NCI-H1417 (cell line): ENCODE measurements at places on chromosomes 1 and 21.

- no peak for DNase-seq
These were observed 172.1 kb downstream of the CAMTA1 start for GRCh38 chr1:6957341-6957740.

GRCh38 chr21:31733551-31734149 lies 1.7 kb upstream of the SCAF4 start:
- DNase-seq: no peak

DNA sequence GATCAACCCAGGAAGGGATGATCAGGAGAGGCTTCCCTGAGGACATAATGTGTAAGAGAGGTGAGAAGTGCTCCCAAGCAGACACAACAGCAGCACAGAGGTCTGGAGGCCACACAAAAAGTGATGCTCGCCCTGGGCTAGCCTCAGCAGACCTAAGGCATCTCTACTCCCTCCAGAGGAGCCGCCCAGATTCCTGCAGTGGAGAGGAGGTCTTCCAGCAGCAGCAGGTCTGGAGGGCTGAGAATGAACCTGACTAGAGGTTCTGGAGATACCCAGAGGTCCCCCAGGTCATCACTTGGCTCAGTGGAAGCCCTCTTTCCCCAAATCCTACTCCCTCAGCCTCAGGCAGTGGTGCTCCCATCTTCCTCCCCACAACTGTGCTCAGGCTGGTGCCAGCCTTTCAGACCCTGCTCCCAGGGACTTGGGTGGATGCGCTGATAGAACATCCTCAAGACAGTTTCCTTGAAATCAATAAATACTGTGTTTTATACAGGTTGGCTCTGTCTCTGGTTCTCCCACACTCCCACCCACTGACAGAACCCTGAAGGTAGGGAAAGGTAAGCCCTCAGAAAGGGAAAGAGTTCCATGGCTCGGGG lies 5.0 kb downstream of the GJB3 start:
- DNase-seq: no peak

GRCh38 chr1:91015794-91016550 lies 5.9 kb downstream of the ZNF644 start:
- DNase-seq: peak; percentile 7

- DNase-seq: peak; percentile 55
These were observed 125.7 kb upstream of the CXADR start for GRCh38 chr21:17387030-17387617.

GRCh38 chr21:36723371-36723881 lies 24.5 kb downstream of the SIM2 start:
- no peak for DNase-seq

GRCh38 chr1:93448292-93448982 lies 519 bp downstream of the FNBP1L start:
- DNase-seq: peak; percentile 85

GRCh38 chr21:39969691-39970364 lies 102.6 kb downstream of the PCP4 start:
- DNase-seq: no peak

- no peak for DNase-seq
These were observed 113.8 kb downstream of the CAMTA1 start for GRCh38 chr1:6898974-6899539.

- peak; percentile 61 for DNase-seq
These were observed 4.4 kb upstream of the BARHL2 start for GRCh38 chr1:90721210-90722194.

DNA sequence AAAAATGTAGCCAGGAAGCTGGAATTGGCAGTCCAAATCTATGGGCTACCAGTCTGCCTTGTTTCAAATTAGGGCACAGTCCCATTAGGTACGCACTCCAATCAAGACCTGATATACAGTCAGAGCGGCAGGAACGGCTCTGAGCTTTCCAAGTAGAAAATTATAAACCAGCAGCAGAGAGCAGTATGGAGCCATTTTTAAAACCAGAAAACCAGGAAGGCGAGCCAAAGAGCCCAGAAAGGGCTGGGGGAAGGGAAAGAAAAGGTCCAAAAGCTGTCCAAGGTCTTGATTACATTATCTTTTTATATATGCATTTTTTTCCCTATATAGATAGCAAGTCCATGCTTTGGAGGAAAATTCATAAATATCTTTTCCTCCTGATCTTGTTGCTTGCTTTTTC lies 719.0 kb downstream of the RWDD3 start:
- peak; percentile 68 for DNase-seq

GRCh38 chr1:46043458-46044017 lies 88.9 kb downstream of the PIK3R3 start:
- peak; percentile 17 for DNase-seq

GRCh38 chr1:84737590-84737989 lies 47.3 kb upstream of the SSX2IP start:
- DNase-seq: no peak

DNA sequence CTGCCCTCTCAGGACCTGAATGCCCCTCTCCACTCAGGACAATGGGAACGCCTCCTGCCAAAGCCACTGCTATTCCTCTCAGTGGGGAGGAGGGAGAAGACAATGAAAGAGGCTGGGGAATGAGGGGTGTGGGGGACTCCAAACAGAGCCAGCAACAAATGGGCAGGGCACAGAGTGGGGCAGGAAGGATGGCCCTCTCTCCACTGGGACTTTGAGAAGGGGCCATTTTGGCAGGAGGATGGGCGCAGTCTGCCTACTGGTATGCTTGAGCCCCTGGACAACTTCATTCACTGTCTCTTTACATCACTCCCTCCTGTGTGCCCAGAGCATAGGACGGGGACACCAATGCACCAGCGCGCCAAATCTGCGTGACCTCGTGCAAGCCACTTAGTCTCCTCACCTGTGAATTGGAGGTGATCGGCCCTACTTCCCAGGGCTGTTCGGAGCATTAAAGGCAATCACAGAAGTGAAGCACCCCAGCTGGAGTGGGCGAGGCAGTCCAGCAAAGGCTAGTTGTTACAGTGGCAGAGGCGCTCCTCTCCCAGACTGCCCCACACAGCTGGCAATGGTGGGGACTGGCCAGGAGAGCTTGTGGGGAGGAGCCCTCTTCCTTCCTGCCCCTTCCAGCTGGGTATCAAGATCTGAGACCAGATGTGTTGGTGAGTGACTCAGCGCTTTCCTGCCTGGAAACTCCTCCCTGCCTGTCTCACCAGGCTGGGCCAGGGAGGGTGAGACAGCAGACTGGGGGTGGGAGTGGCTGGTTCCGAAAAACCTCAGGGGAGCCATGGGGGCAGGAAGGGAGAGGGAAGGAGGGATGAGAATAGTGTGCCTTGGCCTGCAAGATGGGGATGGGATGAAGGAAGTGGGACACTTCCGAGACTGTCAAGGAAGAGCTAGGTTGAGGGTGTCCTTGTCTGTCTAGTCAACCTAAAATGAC lies 22.4 kb upstream of the SYNC start:
- DNase-seq: no peak

DNA sequence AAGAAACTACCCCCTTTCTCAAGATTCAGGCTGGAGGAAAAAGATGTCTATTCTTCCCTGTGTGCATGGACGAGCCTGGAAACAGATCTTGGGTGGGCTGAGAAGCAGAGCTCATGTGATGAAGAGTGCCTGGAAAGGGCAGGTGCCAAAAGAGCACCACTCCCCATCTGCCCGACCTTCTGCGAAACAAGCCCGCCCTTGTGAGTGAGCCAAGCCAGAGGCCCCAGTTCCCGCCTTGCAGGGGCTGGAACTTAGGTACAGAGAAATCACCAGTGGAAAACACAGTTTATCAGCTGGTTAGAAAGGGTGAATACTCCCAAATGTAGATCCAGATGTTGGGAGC lies 26.7 kb upstream of the A3GALT2 start:
- no peak for DNase-seq

- no peak for DNase-seq
These were observed at the start of gene C1QTNF12 for GRCh38 chr1:1246577-1247340. Gene C1QTNF12 (minus strand): TSS chr1:1246722. CDS start chr1:1246690, 32 bp downstream.

GRCh38 chr1:201422436-201423030 lies 1.0 kb upstream of the TNNI1 start:
- no peak for DNase-seq

DNA sequence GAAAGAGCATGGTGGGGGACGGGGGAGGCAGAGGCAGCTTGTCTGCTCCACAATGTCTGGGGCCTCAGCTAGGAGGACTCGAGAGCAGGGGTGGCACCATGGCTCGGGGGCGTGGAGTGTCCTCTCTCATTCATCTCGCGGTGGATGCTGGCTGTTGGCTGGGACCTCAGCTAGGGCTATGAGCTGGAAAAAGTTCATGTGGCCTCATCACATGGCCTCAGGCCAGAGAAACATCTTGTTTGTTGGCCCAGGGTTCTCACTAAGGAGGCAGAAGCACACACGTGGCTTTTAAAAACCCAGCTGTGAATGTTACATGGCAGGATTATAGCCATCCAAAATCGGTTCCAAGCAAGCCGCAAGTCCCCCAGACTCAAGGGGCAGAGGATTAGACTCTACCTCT lies 6.2 kb upstream of the CENPS start:
- DNase-seq: no peak

- peak; percentile 83 for DNase-seq
These were observed 15.1 kb downstream of the FAAP20 start for GRCh38 chr1:2179283-2180013.

DNA sequence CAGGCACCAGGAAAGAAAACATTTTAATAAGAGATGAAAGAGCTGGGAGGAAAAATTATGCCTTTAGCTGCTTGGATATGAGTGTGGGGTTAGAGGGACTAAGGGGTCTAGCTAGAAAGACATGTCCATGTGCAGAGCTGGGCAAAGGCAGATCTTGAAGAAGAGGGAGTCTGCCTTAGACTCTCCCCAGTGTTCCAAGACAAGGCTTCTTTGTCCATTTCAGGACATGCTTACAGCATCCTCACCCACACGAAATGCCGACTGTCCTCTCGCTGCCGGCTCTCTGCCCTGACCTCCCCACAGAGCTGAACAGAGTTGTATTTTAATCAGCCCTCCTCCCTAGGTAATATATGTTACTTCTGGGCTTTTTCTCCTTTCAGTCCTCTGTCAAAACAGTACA lies 100.7 kb upstream of the ATP1B1 start:
- no peak for DNase-seq

GRCh38 chr1:208714323-208714722 lies 470.1 kb upstream of the PLXNA2 start:
- DNase-seq: no peak

- DNase-seq: no peak
These were observed 7.5 kb upstream of the LDLRAD2 start for GRCh38 chr1:21804536-21804935.

DNA sequence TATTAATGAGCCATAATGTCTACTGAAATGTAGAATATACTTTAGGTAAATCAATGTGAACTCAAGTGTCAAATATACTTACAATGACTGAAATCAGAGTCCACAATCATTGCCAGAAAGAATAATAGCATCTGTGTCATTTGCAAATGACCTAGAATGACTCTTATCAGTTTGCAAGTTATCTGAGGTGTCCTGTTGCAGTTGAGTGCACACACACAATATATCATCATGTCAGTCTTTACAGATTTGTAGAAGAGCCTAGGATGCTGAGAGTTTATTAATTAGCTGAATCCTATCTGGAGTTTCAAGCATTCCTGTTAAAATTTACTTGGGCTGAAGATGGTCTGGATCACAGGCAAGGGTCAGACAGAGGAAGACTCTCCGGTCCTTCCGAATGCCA lies 324.0 kb upstream of the GREM2 start:
- DNase-seq: no peak

GRCh38 chr1:37189111-37189510 lies 154.8 kb upstream of the GRIK3 start:
- DNase-seq: peak; percentile 38

- no peak for DNase-seq
These were observed 43.8 kb downstream of the CD53 start for GRCh38 chr1:110916669-110917306.

DNA sequence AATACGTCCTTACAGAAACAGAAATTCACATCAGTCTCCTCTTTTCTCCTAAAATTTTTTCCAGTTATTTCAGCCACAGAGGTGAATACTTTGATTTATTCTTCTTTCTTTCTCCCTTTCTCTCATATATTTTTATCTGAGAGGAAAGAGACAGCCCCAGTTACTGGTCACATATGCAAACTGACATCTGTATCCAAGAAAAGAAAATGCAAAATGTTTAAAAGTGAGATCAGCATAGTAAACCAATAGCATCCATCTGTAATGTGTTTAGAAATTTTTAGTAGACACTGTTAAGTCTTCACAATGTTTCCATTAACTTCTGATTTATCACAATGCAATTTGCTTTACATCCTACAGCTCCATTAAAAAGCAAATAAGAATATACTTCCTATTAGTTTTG lies 53.5 kb downstream of the NTNG1 start:
- no peak for DNase-seq

- no peak for DNase-seq
These were observed 1.0 kb downstream of the TEX38 start for GRCh38 chr1:46672696-46673095.

DNA sequence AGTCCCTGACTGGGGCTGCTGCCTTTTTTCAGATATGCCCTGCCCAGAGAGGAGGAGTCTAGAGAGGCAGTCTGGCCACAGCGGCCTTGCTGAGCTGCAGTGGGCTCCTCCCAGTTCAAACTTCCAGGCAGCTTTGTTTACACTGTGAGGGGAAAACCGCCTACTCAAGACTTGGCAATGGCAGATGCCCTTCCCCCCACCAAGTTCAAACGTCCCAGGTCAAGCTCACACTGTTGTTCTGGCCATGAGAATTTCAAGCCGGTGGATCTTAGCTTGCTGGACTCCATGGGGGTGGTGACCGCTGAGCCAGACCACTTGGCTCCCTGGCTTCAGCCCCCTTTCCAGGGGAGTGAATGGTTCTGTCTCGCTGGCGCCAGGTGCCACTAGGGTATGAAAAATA lies 18.3 kb upstream of the C1orf53 start:
- DNase-seq: no peak

GRCh38 chr1:47590523-47591225 lies 152.8 kb downstream of the FOXD2 start:
- DNase-seq: no peak

GRCh38 chr1:21659924-21660326 lies 9.2 kb downstream of the RAP1GAP start:
- no peak for DNase-seq

DNA sequence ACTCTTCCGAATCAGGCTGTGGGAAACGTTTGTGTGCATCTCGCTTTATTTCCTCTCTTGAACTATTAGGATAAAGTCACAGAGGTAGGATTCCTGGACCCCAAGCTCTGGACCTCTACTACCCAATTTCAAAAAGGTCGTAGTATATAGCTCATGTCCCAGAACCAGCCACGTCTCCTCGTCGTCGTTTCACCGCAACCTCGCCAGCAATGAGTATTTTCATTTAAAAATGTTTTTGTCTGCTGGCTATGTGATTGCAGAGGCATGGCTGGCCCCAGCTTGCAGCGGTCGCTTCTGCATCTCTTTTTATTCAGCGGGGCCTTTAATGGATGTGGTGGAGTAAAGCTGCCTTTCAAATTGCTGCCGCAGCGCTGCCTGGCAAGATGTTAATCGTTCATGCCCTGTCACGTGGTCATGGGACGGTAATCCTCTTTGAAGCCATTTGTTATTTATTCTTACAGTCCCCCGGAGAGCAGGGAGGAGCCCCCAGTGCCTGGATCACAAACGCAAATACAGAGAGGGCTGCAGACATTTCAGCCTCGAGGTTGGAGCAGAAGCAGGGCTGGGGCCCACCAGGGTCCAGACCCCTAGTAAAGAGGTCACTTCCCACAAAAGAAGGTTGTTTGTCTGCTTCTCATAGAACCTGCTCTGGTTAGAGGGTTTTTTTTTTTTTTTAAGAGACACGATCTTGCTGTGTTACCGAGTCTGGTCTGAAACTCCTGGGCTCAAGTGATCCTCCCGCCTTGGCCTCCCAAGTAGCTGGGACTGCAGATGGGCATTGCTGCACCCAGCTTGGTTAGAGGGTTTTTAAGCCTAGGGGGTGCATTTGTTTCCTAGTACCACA lies 11.6 kb upstream of the NPHP4 start:
- peak; percentile 95 for DNase-seq

- DNase-seq: no peak
These were observed 144.2 kb downstream of the LYPLAL1 start for GRCh38 chr1:219317762-219318353.

GRCh38 chr1:17061892-17062291 lies 8.1 kb upstream of the SDHB start:
- no peak for DNase-seq
